ENCODE measurements at places on chromosomes 6 and 20.

GRCh38 chr20:58328836-58329235 is 19.3 kb downstream of the RAB22A start:
- DNase-seq, result no peak

DNA sequence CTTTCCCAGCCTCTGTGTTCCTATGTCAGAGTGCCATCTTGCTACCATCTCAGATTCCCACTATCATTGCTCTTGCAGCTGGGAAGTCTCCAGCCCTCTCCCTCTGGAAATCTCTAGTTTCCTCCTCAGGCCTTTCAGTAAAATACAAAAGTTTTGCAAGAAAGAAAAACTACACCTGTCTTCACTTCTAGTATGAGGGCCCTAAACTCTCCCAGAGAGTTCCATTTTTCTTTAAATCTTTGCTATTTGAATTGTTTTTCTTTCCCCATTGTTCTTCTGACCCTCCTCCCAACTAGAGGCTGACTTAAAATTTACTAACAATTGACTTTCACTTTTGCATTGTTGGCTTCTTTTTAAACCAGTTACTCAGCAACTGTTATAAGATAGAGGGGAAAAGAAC is 62.8 kb downstream of the LY86 start:
- DNase-seq, result peak; percentile 15

DNA sequence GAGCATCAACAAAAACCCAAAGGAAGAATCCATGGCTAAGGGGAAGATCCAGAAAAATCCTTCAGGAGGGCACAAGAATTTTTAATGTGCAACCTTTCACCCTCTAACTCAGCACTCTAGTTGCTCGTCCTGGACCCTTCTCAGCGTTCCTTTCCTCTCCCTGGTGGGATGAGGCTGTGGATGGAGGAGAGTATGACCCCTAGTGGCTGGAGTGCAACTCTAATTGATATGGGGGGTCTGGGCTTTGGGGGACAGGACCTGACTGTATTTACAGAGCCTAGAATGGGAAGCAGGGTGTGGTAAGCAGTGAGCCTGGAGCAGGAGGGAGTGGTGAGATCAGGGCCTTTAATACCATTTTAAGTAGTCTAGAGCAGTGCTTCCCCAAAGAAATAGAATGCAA is 83.9 kb upstream of the CEP85L start:
- DNase-seq, result peak; percentile 37

- no peak for DNase-seq
Observed at GRCh38 chr20:51084593-51085377, 61.9 kb upstream of the KCNG1 start.

GRCh38 chr20:50138479-50139393 is 14.8 kb downstream of the PEDS1 start:
- DNase-seq, result no peak

GRCh38 chr6:136471372-136471771 is 78.8 kb downstream of the MAP7 start:
- DNase-seq, result no peak

DNA sequence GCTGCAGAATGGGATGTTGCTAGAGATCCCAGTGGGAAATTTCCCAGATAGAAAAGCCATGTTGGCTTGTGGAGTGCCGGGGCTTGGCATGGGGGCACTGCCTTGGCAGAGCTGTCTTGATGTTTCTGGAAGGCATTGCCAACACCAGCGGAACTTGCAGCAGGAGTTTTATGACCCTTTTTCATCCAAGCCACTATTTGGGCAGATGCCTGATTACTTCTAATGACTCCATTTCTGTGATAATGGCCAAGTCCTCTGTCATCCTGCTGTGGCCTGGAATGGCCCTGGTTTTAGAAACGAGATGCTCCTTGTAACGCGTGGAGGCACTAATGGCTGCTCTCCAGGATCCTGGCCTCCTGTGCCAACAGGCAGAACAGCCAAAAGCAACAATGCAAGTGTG is 229.0 kb downstream of the ZNF217 start:
- no peak for DNase-seq

- DNase-seq, result peak; percentile 52
Observed at GRCh38 chr6:30156262-30156599, 4.8 kb downstream of the TRIM10 start.

DNA sequence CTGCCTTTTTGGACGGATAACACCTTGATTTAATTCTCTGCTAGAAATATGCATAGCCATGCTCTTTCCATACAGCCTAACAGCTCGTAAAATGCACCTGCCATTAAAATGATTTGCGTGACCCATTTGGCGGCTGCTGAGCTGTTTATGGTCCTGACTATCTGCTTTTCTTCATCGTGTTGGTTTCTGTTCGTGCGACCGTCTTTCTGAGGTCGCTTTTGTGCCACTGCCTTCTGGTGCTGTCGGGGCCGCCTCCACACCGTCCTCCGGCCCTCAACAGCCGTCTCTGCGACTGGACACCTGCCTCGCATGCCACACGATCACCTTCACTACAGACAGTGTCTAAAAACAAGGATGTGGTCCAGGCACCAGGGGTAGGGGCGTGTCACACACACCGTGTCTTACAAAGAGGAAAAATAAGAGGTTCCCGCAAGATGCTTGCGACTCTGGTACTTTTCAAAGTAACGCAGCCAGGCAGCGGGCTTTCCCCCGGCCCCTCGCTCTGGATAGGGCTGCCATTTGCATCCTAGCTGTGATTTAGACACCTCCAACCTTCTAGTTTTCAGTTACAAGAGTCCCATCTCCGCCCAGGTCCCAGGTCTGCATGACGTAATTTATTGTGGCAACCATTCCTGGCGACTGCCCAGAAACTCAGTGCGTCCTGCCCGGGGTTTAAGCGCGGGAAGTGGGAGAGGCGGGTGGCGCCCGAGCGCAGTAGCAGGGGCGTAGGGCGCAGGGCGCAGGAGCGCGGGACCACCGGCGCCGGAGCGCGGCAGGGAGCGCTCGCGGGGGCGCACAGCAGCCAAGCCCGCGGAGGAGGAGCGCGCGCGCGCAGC is at the start of gene STMND1:
Gene STMND1 (plus strand): TSS at position 629 of the 836 bp plus-strand sequence. CDS start 208 bp downstream, outside the sequence.
- DNase-seq, result peak; percentile 28

- DNase-seq, result no peak
Observed at GRCh38 chr6:135419162-135419561, 78.4 kb downstream of the AHI1 start.

GRCh38 chr6:99138445-99138844 is 190.7 kb upstream of the FBXL4 start:
- no peak for DNase-seq

GRCh38 chr20:40640667-40641066 is 48.4 kb downstream of the MAFB start:
- DNase-seq, result no peak

DNA sequence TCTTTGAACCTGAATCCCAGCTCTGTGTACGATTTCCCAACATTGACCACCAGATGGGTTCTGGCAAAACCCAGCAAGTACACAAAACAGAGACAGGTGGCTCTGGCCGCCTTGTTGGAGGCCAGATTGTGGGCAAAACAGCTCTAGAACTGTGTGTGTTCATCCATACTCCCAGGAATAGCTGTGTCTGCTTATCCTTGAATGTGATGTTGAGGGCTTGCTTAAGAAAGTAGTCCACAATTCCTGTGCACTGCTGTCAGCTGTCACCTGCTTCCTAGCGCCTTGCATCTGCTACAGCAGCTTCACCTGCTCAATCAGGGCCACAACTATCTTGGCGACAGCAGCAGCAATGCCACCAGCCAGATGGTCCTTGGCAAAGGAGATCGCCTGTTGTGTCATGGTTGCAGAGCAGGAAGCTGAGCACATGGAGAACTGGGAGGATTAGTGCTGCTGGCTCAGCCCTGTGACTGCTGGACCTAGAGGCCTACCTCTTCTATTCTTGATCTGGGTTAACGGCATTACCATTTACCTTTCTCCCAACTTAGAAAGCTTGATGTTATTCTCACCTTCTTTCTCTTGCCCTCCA is 3.7 kb upstream of the SMAP1 start:
- no peak for DNase-seq

- DNase-seq, result no peak
Observed at GRCh38 chr20:63149531-63150192, 66.3 kb downstream of the YTHDF1 start.

- no peak for DNase-seq
Observed at GRCh38 chr20:39853636-39854035, 835.4 kb downstream of the MAFB start.

- DNase-seq, result peak; percentile 76
Observed at GRCh38 chr6:56708810-56709597, 66.3 kb upstream of the DST start.

GRCh38 chr20:64140061-64140931 is 24.0 kb upstream of the MYT1 start:
- DNase-seq, result no peak

GRCh38 chr6:84866715-84867114 is 102.3 kb upstream of the TBX18 start:
- DNase-seq, result no peak

GRCh38 chr20:24943196-24943595 is 5.9 kb upstream of the CST7 start:
- no peak for DNase-seq

DNA sequence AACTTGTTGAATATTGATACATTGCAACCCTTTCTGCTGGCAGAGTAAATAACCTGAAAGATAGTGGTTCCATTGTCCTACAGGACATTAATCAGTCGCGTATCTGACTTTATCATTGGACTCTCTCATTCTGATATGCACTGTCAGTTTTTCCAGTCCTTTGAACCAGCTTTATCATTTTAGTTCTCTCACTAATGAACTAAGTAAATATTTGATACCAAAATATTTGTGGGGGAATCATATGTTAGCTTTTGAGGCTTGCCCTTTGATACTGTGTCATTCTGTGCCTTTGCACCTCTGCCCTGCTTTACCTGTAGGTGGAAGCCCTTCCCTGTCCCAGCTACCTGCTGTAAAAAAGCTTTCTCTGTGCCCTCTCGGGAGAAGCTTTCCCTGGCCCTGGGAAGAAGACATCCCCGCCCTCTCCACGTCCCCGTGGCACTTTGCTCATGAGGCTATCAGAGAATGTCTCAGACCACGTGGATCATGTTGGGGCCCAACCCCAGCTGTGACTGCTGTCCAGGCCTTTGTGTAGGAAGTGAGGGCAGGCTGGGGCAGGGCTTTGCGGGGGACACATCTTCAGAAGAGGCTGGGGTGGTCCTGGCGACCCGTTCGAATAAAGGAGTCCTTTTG is 117.8 kb upstream of the NXT1 start:
- DNase-seq, result no peak

DNA sequence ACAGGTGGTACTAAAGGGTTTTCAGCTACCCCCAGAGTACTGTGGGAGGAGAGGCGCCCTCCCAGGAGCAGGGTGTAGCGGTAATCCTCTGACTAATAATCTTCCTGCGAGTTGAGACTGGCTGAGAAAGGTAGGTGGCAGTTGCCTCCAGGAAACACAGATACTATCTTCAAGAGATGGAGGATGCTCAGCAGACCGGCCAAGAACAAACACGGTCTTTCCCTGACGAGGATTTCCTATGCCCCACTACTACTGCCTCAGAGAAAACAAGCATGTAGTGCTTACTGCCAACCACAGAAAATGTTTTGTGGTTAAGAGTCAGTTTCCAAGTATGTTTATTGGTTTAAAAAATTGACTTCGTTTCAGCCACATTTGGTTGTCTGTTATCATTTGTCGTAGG is 26.8 kb downstream of the C6orf89 start:
- DNase-seq, result peak; percentile 4

- peak; percentile 89 for DNase-seq
Observed at GRCh38 chr6:4732691-4733315, 43.4 kb upstream of the CDYL start.

DNA sequence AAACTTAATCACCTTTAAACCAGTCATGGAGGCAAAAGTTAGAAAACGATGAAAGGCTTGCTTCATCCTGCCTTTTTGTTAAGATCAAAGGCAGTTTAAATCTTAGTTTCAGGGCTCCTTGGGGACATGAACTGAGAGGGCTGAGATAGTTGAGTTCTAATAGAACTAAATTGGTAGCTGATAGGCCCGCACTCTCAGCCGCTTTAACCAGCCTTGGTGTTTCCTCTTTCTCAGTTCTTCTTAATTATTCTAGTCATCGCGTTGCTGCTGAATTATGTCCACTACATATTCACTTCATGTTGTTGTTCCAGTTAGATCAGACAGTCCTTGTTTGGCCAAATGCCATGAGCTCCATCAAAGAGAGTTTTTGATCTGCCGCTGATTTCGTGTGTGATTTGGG is 72.5 kb downstream of the ANKS1A start:
- no peak for DNase-seq

DNA sequence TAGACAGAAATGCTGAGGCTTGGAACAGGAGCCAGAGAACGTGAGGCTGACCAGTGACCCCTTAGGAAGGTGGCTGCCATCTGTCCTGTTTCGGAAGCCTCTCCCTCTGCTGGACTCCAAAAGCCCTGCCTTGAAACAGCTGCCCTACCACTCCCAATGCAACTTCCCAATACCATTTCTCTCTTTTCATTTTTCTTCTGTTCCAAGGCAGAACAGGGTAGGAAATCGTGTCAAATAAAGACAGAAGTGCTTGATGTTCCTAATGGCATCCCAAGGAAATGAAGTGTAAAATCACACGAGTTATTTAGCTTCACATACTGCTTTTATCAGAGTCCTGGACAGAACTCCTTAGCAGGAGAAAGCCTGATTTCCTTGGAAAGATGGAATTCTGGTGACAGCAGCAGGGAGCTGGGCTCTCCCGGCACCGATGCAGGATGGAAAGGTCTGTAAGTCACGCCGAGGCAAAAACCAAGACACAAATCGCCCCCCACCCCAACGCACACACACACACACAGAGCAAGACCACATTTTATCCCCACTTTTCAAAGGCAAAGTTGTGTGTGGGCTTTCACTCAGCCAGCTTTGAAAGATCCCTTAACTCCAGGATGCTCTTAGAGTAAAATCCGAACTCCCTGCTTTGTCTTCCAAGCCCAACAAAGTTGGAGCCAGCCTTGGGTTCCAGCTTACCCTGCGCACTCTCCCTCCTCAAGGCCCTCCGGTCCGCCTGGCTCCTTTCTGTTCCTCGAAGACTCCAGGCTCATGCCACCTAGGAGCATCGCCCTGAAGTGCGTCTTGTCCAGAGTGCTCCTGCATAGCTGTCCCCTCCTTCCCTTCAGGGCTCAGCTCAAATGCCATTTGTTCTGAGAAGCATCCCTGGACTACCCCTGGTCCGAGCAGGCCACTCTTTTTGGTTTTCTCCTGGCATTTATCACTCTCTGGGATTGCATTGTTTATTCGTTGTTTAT is 11.6 kb upstream of the STX16 start:
- no peak for DNase-seq

GRCh38 chr6:166955121-166955864 is 1.1 kb downstream of the RNASET2 start:
- DNase-seq, result peak; percentile 10

GRCh38 chr20:9978397-9979004 is 56.3 kb upstream of the ANKEF1 start:
- peak; percentile 93 for DNase-seq

DNA sequence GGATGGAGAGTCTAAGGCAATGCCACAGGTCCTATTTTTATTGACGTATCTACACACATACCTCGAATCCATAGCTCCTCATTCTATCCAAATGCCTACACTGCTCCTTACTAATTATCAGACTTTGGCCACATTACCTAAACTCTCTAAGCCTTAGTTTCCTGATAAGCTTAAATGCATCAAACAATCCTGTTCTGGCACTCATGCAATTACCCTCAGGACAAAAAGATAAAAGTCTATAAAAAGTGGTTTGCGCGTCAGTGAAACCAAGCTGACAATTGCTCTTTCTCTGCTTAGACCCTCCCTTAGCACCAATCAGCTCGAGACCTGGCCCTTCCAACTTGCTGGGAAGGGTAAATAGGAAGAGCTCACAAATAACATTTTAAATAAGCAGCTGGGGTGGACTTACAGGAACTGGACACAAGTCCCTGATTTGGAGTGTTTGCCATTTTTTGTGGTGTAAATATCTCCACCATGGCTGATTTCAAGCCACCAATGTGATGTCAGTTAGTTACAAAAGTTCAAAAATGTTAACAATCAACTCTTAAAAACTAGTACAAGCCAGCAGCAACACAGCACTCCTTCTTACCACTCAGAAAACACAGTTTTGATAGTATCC is 7.2 kb upstream of the PLEKHG1 start:
- DNase-seq, result no peak
